ENCODE measurements at places on chromosomes 4 and X. TPM values are rescaled to one million over a fixed set of nuclear protein-coding genes. Genes with fewer than 3 reads are reported as not detected.

DNA sequence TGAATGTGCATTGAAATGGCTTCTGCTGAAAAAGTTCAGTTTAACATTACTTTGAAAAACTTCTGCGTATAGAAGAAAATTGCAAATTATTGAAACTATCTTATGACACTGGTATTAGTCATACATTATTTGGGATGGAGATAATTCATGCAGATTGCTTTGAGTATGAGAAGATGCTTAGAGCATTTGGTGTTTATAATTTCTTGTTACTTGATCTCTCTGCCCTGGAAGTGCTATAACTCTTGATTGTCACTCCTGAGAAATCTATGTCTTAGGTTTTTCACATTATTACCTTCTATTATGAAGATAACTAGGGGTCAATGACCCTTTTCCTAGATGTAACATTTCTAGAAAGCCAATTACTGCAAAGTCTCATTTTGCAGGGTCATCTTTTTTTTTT lies 36.4 kb downstream of the TMEM131L start:
- DNase-seq, result no peak

DNA sequence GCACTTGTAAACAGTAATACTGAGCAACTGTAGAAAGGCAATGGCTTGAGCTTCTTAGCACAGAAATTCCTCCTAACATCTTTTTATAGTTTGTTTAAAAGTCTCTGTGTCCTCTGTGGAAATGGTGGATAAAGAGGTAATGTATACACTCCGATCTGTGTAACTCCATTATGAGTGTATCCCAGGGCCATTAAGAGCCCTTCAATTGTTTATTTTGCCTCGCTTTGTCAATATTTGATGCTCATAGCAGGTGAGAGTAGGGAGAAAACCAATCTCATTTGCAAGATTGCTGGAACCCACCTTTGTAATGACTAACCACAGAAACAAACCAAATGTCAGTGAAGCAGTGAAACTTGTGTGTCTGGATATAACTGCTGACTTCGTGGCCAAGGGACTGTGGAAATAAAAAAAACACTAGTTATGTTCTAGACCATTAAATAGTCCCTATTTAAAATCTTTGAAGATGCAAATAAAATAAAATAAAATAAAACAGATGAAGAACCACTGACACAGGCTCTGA lies 598.2 kb upstream of the BOD1L1 start:
- no peak for DNase-seq

GRCh38 chr4:55272589-55272988 lies 73.5 kb upstream of the SRD5A3 start:
- no peak for DNase-seq

Gene DDX3X
- 104 TPM for total RNA-seq

- DNase-seq, result no peak
Observed at GRCh38 chr4:140769209-140769608, 13.0 kb upstream of the TBC1D9 start.

GRCh38 chr4:76957004-76957738 lies 7.6 kb downstream of the SEPTIN11 start:
- DNase-seq, result no peak

GRCh38 chr4:151304755-151305154 lies 20.6 kb downstream of the SH3D19 start:
- peak; percentile 12 for DNase-seq

Gene SEC24D
- total RNA-seq, result 58.7 TPM

- no peak for DNase-seq
Observed at GRCh38 chr4:24321131-24321530, 263.2 kb downstream of the DHX15 start.
